Aorta (tissue), 5 donors: ENCODE measurements at places on chromosomes 7 and 10.

- no peak for DNase-seq
Measured at GRCh38 chr7:40498924-40499510, 364.2 kb downstream of the SUGCT start.

- no peak for DNase-seq
Measured at GRCh38 chr7:132279718-132280117, 296.6 kb downstream of the PLXNA4 start.

- DNase-seq: no peak
Measured at GRCh38 chr7:898460-898854, 22.1 kb downstream of the GET4 start.

- no peak for DNase-seq
Measured at GRCh38 chr7:38307640-38308039, 34.2 kb upstream of the TARP start.

- DNase-seq: no peak
Measured at GRCh38 chr7:52088008-52088901, 771.6 kb upstream of the COBL start.

DNA sequence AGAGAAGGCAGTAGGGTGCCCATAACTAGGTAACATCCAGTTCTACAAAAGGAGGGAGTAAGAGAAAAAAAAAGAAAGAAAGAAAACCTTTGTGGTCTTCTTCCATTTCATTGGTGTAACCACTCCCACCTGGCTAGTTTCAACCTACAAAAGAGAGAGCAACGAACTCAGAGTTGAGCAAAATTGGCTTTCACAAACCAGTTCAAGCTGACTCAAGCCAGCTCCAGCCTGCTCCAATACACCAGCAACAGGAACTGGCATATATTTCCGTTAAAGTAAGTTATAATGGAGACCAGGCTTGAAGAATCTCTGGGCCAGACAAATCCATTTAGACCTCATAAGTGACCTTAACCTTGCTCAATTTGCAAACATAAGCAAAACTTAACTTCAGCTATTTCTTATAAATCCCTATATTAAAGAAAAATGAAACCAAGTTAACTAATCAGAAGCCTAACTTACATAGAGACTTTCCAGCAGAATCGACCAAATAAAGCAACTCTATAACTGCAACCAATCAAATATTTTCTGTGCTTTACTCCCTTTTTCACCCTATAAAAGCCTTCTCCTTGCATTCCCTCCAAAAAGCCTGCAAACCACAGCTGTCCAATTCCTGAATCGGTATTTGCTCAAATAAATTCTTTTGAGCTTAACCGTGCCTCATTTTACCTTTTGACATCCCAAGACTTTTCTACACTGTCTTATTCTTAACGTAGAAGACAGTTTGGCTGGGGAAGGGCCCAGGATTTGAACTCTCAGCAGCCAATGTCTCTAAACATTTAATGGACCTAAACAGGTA lies 10.1 kb downstream of the ANKRD22 start:
- no peak for DNase-seq

DNA sequence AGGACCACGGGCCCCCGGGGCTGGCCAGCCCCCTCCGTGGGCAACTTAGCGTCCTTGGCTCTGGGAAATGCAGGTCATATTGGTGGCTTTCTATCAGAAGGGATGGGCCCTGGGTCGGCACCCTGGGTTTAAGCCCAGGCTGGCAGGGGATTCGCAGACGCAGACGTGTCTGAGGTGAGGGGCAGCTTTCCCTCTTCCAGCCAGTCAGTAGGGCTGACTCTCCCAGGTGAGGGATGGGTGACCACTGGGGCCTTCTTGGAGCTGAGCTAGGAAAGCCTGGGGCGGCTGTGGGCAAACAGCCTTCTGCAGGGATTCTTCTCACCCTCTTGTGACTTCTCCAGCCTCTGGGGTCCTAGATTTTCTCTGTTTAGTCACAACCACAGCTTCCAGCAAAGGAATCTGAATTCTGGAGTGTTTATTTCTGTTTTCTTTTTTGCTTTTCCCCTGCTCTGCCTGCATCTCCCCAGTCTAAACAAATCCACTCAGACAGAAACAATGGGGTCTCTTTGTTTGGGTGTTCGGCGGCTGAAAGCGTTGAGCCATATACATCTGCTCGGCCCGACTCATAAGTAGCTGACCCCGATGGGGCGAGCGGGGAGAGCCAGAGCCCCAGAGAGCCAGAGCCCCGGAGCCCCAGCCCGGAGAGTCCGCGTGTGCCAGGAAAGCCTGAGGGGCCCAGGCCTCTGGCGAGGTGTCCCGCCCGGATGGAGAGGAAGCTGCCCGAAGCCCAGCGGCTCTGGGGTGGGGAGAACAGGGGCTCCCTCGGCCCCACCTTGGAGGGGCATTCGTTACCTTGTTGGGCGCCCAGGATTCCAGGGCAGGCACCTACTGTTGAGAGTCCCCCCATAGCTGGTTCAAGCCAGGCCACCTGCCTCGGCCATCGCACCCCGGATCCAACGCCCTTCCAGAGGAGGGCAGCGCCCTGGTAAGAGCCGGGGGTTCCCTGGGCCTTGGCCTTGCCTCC lies 2.0 kb downstream of the MNX1 start:
- DNase-seq: no peak
